ENCODE measurements at places on chromosomes 5 and 9. TPM values are rescaled to one million over a fixed set of nuclear protein-coding genes. Genes with fewer than 3 reads are reported as not detected.

ZFP2 gene
- total RNA-seq, result 2.3 TPM

CCDC152 gene
- total RNA-seq, result 0.40 TPM

- no peak for DNase-seq
These were observed 50.4 kb downstream of the RASGRF2 start for GRCh38 chr5:81010336-81011169.

- DNase-seq, result no peak
These were observed 74.3 kb upstream of the MARCHF11 start for GRCh38 chr5:16253856-16254255.

DNA sequence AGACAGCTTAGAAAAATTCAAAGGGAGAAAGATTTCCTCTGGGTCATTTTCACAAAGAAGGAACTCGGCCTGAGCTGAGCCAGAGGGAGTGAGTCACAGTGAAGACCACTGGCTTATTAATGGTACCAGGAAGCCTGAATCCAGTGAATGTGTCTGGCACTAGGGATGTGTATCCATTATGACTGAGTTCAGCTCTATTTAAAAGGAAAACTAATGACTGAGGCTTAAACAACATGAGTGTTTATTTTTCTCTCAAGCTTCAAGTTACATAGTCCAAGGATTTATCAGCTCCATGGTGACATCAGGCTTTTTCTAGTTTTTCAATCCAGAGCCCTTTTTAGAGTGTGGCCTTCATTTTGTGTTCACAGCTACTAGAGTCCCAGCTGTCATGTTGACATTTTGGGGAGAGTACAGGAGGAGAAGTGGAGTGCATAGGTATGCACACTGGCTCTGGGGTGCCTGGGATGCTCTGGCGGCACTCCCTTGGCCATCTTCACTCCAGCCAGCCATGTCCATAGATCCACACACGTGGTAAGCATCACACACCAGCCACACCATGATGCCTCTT, 159.5 kb upstream of the ERCC6L2 start:
- DNase-seq, result no peak

DNA sequence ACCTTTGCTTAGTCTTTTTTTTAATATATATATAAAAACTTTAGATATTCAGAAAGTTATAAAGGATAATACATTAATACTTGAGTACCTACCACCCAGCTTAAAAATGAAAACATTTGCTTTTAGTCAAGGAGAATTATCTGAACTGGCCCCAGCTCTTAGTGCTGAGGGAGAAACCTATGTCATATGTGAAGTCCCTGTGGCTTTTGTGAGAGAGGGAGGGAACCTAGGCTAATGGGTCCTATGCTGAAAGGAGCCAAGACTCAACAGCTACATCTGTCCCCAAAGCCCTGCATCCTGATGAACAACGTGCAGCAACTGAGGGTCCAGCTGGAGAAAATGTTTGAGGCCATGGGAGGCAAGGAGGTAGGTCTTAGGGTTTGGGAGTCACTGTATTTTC, 92.0 kb upstream of the RUSC2 start:
- peak; percentile 47 for DNase-seq

DMRT3 gene
- total RNA-seq, result not detected

- DNase-seq, result no peak
These were observed 243.6 kb downstream of the PRELID2 start for GRCh38 chr5:145591578-145591977.

DNA sequence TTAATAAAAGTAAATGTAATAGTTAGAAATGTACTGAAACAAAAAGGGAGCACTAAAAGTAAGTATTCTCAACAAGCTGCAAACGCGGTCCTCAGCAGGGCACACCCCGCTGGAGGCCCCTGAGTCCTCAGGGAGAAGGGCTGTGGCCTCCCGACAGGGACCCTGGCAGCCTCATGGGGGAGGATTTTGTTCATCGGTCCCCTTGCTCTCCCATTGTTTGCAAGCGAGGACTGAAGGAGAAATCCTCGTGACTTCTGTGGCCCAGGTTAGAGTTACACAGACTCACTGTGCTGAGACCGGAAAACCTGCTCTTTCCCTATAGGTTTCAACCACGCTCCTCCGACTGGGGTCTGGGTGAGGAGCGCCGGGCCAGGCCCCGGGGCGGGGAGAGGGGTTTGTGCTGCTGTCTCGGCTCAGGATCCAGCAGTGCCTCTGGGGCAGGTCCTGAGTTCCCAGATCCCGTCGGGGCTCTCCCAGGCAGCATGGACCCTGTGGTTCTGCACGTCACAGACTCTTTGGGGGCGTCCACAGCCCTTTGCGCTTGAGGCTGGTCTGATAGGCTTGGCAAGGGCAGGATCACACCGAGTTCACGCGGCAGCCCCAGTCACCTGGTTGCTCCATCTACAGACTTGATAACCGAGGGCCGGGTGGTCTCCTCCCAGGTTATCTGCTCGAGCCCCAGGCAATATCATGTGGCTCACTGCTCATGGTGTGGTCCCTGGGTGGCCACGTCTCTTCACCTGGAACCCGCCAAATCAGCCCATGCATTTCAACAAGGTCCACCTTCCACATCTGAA, 38.8 kb downstream of the MRPL36 start:
- no peak for DNase-seq

DNA sequence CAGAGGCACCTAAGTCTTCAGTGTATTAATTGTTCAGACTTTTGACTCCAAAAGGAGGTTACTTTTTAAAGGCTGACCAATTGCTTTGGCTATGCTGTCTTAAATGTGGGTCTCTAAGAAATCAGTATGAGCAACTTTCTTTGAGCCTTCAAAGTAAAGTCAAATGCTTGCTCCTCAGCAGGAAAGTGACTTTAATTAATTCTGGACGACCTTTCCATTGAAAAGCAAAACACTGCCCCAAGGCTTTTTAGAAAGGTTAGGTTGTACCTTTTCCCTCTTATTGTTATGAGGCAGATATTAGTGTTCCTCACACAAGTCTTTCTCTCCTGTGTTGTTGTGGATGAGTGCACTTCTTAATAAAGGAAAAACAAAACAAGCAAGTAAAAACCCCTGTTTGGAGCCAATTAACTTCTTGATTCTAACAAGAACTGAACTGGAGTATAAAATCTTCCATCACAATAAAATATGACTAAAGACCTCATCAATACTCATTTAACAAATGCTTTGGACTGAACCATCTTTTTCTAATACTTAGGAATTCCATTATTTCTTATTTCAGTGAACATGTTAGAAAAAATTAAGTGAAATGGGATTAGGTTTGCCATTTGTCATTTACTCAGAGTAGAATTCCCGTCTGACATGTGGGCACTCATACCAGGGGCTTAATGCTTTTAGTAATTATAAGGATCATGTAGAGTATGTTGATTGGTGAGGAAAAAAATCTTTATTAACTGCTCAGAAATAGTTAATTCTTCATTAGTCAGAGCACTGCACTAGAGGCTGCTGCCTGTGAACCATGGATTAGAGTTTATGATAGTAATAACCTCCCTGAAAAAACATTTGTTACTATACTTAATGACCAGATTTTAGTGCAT, 159.1 kb upstream of the ZNF608 start:
- DNase-seq, result no peak

DNA sequence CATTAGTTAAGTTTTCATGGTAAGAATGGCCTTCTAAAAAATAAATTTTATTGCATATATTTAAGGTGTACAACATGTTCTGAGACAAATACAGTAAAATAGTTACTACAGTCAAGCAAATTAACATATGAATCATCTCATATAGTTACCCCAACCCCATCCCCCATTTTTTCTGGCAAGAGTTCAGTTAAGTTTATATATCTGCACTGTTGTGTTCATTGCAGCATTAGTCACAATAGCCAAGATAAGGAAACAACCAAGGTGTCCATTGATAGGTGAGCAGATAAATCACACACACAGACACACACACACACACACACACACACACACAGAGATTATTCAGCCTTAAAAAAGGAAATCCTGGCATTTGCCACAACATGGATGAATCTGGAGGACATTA, 37.2 kb upstream of the OTULIN start:
- DNase-seq, result no peak

PIP5KL1 gene
- total RNA-seq, result 2.8 TPM

DNA sequence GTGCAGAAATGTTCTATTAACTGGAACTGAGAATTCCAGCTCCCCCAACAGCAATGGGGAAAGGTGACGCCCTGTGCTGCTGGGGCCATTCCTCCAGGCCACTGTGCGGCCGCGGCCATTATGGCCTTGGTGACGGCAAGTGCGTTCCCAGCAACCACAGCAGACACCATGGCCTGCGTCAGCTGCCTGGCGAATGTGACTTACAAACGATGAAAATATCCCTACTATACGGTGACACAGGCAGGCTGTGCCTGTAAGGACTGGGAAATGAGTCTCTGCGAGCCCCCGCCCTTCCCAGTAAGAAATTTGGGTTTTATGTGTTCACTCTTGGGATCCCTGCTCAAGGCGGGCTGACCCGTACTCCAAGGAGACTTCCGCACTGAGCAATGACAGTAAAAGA, 20.6 kb downstream of the CLPTM1L start:
- no peak for DNase-seq

- no peak for DNase-seq
These were observed 115.1 kb downstream of the PALM2AKAP2 start for GRCh38 chr9:109894921-109895758.

DNA sequence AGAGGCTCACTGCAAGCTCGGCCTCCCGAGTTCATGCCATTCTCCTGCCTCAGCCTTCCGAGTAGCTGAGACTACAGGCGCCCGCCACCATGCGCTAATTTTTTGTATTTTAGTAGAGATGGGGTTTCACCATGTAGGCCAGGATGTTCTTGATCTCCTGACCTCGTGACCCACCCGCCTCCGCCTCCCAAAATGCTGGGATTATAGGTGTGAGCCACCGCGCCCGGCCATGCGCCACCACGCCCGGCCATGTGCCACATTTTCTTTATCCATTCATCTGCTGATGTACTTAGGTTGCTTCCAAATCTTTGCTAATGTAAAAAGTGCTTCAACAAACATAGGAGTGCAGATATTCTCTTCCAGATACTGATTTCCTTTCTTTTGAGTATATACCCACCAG, 408.6 kb downstream of the CAAP1 start:
- DNase-seq, result no peak

Data from esophagus muscularis mucosa (tissue), 4 donors.